Activated CD4-positive, alpha-beta T cell treated with anti-CD3 and anti-CD28 coated beads, Interleukin-2, amount 50 U/mL, for 48 hours (primary cell): ENCODE measurements at places on chromosomes 4 and X.

GRCh38 chr4:122861172-122861943, 34.7 kb downstream of the FGF2 start:
- DNase-seq, result no peak

DNA sequence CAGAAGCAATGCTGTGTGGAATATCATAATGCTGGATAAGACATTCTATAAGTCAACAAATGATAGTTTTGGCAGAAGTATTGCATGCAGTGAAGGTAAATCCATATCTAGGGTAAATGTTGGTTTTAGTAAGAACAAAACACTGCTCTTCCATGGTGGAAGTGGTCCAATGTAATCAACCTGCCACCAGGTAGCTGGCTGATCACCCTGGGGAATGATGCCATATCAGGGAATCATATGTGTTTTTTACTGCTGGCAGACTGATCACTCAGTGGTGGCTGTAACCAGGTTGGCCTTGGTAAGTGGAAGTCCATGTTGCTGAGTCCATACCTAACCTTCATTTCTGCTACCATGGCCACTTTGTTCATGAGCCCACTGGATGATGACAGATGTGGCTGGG, 74.0 kb upstream of the CENPE start:
- no peak for DNase-seq

DNA sequence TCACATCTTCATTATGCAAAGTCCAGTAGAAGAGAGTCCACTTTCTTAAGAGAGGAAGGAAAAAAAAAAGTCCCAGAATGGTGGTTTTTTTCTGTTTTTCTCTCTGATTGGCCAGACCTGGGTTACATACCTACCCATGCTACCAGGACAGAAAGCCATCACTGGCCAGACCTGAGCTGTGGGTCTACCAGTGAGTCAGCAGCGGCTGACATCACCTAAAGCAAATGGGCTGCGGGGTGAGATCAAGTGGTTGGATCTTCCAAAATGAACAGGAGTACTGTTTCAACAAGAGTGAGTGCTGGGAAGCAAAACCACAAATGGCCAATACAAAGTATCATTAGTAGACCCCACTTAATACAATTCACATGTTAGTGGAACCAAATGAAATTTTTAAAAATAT, 1.6 kb upstream of the NDST3 start:
- DNase-seq, result no peak

DNA sequence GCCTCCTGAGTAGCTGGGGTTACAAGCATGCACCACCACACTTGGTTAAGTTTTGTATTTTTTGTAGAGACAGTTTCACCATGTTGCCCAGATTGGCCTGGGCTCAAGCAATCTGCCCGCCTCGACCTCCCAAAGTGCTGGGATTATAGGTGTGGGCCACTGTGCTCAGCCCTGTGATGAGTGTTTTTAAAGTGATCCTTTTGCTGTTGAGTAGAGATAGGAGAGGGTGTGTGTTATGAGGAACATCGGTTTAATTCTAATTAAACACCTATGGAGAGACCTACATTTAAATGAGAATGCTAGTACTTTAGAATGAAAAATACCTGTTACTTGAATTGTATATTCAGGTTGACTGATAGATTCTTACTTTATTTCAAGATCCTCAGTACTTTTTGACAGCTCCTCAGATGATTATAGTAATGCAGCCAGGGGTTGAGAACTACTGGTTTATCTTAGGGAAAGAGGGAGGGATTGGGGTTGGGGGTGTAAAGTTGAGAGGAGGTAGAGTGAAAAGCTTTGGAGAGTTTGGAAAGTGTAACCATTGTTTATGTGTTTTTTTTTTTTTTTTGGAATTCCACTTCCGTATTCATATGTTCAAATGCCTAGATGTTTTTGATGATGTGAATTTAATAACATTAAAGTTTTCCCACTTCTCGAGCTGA, 36.8 kb upstream of the DCK start:
- DNase-seq, result no peak

GRCh38 chr4:109990261-109991257, 77.9 kb downstream of the EGF start:
- no peak for DNase-seq
